GM23248 (cell line): ENCODE measurements at places on chromosomes 2 and 18. TPM values are rescaled to one million over a fixed set of nuclear protein-coding genes. Genes with fewer than 3 reads are reported as not detected.

DYNAP gene
- total RNA-seq, result not detected in 2 replicates

NETO1 gene
- total RNA-seq, result not detected in 2 replicates

SP140 gene
- total RNA-seq, result not detected in 2 replicates

CIB4 gene
- total RNA-seq, result not detected in 2 replicates
